ENCODE measurements at places on chromosomes 12 and 14.

DNA sequence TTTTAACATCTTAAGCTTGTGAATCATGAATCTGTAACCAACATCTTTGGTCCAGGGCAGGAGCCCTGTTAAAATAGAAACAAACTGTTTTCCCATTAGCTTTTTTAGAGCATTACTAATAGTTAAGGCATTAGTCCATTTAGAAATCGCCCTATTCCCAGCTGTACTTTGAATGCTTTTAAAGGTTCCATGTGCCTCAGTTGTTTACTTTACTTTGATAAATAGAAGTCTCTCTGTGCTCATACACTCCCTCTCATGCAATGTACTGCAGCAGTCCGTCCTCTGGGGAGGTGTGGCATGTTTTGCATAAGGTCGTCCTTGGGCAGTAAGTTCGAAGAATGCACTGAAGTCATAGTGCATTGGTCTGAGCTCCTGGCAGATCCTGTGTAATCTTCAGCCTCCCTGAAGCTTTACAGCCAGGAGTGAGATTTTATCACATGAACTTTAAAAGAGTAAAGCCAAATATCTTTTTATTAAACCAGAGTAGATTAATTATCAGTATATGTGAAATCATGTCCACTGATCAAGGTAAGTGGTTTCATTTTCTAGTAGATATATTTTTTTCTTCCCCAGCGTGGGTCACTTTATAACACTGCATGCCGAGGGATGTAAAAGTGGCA is 134.7 kb downstream of the FGD4 start:
- DNase-seq, result peak; percentile 17

DNA sequence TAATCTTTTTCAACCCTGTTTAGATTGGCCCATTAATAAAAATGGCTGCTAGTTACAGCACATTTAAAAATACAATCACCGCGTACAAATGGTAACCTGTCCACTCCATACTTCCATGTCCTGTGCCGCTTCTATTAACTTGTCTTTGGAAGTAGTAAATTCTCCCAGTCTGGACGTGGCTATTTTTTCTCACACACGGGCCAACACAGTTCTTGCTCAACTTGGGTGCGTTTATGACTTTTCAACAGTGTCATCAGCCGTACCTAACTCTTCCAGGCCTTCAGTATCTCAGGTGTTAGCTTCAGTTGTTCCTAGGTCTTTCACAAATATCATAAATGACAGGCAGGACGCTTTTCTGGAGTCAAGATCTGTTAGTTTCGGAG is 475 bp upstream of the PCNX1 start:
- no peak for DNase-seq

- no peak for DNase-seq
Measured at GRCh38 chr14:97592341-97592980, 795.3 kb downstream of the VRK1 start.

DNA sequence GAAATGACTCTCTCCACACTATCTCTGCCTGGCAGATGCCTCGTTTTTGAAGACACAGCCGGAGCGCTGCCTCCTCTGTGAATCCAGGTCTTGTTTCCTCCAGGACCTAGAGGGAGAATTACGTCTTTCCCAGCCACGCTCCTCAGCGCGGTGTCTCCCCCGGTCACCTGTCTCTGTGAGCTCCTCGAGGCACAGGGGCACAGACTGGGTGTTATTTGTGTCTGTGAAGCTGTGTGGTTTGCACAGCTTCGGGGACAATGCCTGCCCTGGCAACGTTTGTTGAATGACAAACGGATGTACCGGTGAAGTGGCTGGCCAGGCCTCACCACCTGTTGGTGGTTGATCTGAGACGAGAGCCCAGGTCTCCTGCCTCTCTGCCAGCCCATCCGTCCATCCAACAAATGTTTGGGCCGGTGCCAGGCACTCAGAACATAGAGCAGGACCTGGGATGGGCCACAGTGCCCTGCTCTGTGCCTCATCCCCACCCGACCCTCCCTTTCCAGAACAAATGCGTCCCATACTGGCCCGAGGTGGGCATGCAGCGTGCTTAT is 6.1 kb downstream of the PTPN6 start:
- DNase-seq, result no peak

GRCh38 chr14:38662781-38663180 is 406.9 kb upstream of the CLEC14A start:
- peak; percentile 35 for DNase-seq

DNA sequence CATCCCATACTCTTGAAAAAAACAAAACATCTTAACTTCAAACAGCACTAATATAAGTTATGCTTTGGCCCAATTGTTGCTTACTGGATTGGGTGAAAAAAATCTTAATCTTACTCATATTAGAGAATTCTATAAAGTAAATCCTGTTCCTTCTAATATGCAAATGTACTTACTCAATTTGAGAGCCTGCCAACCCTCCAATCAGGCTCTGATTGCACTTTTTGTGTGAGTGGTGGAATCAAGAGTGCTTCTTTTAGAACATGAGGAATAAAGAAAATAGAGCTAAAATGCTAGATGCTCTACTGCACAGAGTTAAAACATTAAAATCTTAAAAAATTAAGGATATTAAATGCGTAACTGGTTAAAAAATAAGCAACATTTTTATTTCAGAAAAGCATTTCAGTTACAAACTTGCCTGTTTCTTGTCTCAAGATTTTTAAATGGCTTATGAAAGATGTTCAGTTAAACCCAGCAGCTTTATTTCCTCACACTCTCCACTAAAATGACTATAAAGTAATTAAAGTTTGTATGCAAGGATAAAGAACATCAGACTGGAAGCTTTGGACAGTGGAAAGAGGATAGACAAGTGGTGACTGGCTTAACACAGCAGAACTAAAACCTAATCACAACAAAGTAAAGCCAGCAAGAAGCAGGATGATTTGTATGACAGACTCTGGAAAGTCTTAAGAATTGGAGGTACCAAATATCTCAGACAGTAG is 177.5 kb downstream of the SLC2A13 start:
- DNase-seq, result no peak

DNA sequence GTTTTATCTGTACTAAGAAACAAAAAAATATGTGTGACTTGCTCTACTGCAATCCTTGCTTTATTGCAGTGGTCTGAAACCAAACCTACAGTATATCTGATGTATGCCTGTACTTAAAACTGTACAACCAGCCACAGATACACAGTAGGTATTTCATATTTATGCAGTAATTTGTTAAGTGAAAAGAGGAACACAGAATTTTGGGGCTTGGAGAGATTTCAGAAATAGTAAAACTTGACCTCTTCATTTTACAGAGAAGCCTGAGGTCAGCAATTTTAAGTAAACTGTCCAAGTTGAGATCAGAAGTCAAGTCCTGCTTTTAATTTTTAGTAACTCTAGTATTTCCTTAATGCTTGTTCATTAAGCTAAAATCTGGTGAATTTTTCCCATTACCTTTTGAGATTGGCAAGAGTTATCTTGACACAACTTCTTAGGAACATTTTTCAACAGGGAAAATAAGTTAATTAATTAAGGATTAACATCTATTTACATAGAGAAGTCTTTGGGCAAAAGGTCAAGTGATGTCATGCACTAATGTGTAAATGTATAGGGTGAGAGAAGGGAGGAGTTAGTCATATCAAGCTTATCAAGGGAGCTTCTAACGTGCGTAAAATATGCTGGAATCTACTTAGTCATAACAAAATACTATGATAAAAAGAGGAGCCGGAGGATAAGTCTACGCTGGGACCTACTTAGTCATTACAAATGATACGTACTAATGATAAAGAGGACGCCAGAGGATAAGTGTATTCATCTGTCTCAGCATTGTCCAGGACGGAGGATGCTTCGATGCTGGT is 66.0 kb upstream of the GTF2A1 start:
- no peak for DNase-seq

- no peak for DNase-seq
Measured at GRCh38 chr14:65348137-65348536, 64.4 kb upstream of the FUT8 start.

GRCh38 chr12:108721824-108722223 is 9.5 kb downstream of the CORO1C start:
- DNase-seq, result no peak

DNA sequence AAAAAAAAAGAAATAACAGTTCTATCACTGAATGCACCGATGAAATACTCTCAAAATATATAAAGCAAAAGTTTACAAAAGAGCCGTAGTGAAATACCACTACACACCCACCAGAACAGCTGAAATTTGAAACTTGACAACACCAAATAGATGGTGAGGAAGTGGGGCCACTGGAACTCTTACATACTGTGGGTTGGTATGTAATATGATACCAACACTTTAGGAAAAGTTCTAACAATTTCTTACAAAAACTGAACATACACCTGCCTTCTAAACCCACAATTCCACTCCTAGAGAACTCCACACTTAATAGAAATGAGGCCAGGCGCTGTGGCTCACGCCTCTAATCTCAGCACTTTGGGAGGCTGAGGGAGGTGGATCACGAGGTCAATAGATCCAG is 14.1 kb downstream of the EIF5 start:
- DNase-seq, result no peak

DNA sequence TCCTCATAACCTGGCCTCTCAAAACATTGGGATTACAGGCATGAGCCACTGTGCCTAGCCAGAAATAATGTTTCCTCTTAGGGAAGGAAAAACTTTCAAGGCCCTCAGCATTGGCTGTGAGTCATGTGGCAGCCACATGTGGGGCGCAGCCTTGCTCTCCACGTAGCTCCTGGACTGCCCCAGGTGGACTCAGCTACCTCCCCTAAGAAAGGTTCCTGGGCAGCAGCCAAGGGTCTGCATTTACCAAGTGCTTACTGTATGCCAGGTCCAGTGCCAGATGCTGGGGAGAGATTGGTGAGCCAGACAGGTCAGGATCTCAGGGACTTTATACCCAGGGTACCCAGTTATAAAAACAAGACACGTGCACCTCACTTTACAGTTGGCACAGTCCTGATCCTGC is 3.7 kb upstream of the TRPV4 start:
- no peak for DNase-seq

- DNase-seq, result no peak
Measured at GRCh38 chr12:109951136-109951535, 45.0 kb downstream of the GIT2 start.

DNA sequence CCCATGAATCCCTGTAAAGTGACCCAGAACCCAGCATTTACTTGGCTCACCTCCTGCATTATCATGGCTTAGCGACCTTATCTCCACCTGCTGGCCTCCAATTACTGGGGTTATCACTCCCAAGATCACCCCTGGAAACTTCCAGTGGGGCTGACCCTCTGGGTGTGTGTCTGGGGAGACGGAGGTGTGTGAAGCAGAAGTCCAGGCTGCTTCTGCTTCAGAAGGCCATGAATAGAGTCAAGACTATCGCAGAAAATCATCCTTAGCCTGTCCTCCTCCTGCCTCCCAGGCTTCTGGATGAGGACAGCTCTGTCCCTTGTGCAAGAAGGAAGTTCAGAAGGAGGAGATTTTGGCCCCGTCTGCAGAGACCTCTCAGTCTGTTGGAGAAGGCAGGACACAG is 408 bp upstream of the KRT72 start:
- no peak for DNase-seq

DNA sequence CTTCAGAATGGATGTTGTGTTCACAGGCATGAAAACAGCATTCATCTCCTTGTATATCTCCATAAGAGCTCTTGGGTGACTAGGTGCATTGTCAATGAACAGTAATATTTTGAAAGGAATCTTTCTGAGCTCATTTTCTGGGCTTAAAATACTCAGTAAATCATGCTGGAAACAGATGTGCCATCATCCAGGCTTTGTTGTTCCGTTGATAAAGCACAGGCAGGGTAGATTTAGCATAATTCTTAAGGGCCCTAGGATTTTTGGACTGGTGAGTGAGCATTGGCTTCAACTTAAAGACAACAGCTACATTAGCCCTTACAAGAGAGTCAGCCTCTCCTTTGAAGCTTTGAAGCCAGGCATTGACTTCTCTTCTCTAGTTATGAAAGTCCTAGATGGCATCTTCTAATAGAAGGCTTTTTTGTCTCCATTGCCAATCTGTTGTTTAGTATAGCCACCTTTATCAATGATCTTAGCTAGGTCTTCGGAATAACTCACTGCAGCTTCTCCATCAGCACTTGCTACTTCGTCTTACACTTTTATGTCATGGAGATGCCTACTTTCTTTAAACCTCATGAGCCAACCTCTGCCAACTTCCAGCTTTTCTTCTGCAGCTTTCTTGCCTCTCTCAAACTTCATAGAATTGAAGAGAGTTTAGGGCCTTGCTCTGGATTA is 79.6 kb upstream of the PSMA6 start:
- DNase-seq, result no peak

DNA sequence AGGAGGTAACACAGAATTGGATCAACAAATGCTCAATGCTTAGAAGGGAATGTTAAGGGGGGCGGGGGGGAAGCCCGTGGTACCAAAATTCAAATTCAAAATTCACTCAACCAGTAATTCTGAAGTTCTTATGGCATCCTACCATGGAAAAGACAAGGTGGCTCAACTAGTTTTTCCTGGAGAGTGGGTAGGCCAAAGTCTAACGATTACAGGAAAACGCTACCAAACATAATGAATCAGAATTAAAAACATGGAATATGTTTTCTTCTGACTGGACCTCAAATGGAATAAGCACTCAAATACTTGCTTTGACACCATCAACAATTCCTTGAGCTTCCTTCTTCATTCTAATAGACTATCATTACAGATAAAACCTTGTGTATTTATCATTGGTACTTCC is 2.3 kb downstream of the NACA start:
- no peak for DNase-seq

DNA sequence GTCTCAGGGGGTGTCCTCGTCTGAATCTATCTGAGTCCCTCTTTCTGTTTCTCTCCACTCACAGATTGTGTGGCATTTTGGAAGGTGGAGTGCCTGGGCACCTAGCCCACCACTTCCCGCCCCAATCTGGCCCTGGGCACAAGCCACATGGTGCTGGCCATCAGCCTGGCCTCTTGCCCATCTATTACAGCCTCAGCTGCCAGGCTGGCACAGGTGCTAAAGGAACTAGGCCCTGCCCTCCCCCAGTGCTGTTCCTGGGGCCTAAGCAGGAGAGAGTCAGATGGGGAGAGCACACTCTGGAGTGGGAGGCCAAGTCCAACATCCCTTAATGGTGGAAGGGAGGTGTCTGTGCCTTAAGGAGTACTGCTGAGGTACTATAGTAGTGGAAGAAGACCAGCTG is 8.3 kb upstream of the CALCOCO1 start:
- no peak for DNase-seq

Data from SHP77 (cell line).